Stimulated activated CD4-positive, alpha-beta T cell treated with anti-CD3 and anti-CD28 coated beads, Interleukin-2, amount 100 ng/mL, for 4 hours (primary cell): ENCODE measurements at places on chromosomes 3 and 15.

DNA sequence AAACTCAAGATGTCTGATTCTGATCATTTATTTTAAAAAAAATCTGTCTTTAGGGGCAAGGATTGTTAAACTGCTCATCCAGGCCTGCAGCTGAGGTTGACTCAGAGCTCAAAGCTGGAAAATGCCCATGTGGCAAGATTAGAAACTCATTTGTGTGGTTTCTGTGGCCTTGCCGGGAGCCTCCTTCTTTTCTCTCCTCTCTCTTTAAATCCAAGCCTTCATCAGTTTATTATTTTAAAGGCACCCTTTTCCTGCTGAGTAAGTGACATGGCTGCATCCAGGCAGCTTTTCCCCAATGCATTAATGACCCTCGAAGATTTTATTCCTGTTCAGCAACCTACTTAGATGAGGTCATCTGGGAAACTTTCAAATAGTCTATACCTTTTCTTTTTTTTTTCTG, 221.3 kb upstream of the CDIN1 start:
- DNase-seq, result no peak

DNA sequence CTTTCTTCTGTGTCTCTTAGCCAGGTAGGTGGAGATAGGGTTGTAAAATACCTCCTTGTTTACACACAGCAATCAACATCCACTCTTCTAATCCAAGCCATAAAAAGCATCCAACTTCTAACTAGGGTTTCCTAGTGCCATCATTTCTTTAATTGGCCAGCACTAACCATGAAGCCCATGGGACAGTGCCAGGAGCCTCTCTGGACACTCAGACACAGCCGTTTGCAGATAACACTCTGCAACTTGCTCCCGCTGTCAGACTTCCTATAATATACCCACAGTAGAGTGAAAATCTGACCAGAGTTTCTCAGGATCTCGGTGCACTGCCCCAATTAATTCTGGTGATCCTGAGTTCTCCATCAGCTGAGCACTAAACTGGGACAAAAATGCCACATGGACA, 53.4 kb downstream of the TAFA4 start:
- no peak for DNase-seq

- DNase-seq, result no peak
Measured at GRCh38 chr3:147737376-147737775, 328.2 kb downstream of the ZIC1 start.

GRCh38 chr3:157406394-157406793, 30.3 kb upstream of the PTX3 start:
- no peak for DNase-seq

DNA sequence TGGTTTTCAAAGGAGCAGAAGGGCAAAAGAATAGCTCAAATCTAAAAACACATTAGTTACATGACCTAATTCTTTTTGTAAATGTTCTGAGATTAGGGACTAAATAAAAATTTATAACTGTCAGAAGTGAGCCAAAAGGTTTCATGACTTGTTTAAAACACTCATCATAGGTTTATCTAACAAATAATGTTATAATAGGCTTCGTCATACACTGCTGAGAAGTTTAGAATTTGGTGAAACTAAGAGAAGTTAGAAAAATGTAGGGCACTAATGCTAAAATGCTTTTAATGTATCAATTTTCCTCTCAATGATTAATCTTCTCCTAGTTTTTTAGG, 468.8 kb upstream of the CDIN1 start:
- no peak for DNase-seq

DNA sequence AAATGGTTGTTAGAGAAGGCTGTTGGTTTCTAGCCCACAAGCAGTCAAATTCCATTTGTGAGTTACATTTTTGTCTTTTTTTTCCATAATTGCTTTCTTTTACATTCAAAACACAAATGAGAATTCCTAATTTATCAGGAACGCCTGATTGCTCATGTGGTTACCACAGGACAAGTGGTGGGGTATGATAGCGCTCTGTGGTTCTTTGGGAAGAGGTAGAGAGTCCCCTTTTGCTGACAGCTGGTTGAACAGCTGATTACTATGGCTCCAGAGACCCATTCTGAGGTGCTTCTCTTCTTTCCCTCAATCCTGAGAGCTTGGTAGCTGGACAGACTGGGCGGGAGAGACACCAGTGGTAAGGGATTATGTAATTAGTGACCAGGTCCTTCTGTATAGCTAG, 24.4 kb downstream of the CNOT10 start:
- no peak for DNase-seq

DNA sequence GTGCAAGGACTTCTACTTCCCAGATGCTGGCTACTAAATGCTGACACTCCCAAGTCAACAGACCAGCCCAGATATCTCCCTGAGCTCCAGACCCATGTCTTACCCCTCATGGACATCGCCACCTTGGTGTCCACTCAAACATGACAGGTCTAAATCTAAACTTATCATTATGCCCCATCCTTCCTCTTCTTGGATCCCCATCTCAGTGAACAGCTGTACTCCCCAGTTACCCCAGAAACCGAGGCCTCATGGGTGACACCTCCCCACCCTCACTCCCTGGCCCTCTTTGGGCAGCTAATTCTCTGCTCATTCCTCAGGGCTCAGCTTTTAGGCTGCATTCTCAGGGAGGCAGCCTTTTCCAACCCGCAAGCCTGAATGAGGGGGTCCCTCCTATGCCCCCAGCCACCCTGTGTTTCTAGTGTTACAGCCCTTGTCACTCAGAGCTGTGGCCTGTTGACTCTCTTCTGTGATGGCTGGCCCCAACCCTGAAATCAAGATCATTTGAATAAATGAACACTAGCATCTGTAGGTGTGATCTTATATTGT, 5.4 kb downstream of the EHD4 start:
- no peak for DNase-seq
